Stimulated activated CD8-positive, alpha-beta memory T cell treated with anti-CD3 and anti-CD28 coated beads, Interleukin-4, amount 100 ng/mL, for 4 hours (primary cell): ENCODE measurements at places on chromosomes 5 and 9.

GRCh38 chr9:70060883-70061507 lies 17.3 kb downstream of the MAMDC2 start:
- no peak for DNase-seq

- no peak for DNase-seq
Measured at GRCh38 chr5:146827901-146828300, 50.7 kb downstream of the PPP2R2B start.

- no peak for DNase-seq
Measured at GRCh38 chr5:81212211-81212751, 20.8 kb upstream of the CKMT2 start.

DNA sequence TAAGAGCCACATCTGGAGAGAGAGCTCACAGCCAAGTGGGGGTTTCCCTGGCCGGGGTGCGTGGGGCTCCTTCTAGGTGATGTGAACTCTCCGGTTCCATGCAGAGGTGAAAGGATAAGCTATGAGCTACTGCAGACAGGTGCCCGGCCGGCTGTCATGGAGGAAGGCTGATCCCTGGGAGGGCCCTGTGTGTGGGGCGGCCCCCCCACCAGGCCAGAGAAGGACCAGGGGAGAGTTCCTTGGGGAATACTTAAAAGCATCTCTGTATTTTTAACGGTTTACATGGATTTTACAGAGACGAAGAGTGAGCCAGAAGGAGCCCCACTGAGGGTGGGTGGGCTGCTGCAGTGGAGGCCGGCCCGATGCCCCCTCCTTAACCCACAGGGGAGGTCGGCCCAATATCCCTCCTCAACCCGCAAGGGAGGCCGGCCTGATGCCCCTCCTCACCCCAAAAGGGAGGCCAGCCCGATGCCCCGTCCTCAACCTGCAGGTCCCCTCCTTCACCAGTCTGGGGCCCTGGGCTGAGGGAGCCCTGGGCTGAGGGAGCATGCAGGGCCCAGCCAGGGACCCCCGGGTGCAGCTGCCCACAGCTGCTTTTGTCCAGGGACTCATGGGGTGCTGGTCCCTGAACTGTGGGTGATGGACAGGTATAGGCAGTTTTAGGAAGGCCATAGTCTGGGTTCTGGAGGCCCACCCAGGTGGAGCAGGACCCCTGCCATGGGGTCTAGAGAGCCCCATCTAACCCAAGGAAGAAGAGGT lies 31.9 kb downstream of the MRPL36 start:
- DNase-seq: no peak

GRCh38 chr5:142881076-142881783 lies 111.1 kb downstream of the ARHGAP26 start:
- DNase-seq: no peak

DNA sequence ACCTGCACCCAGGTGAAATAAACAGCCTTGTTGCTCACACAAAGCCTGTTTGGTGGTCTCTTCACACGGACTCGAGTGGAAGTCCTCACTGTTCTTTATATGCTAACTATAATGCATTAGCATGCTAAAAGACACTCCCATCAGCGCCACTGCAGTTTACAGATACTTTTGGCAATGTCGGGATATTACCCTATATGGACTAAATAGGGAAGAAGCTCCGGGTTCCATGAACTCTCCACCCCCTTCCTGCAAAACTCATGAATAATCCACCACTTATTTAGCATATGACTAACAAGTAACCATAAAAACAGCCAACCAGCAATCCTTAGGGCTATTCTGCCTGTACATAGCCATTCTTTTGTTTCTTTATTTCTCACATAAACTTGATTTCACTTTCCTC lies 426.2 kb upstream of the PTPRD start:
- DNase-seq: no peak

- DNase-seq: no peak
Measured at GRCh38 chr5:157400741-157401495, 59.1 kb upstream of the NIPAL4 start.

DNA sequence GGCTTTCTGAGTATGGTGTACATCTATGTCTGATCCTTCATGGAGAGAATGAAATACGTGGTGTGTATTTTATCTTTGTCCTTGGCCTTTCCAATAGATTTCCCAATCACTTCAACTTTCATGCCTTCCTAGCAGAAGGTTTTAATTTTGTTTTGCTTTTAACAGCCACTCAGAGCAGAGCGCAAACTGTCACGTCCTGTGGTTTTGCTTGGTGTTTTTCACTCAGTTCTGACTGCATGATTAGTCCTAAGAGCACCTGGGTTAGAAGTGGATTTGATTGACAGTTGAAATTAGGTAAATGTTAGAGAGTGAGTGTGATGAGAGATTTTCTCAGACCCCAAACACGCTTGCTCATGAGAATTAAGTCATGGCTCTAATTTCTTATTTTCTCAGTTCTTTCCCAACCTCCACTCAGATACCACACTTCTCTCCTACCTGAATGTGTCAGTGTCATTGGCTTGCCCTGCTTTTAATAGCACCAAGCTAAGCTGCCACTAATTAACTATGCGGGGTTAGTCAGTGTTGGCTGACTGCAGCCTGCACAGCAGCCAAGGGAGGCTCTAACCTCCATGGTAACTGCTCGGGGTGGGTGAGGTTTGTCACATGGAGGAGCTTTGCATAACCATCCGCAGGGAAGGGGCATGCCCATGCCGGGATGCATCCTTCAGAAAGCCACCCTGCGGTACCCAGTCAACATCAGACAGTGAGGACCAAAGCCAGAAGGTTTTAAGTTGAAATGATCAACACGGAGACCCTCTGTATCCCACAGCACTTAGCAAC lies 173.4 kb downstream of the NR3C1 start:
- DNase-seq: no peak

GRCh38 chr9:17824191-17824590 lies 245.3 kb downstream of the SH3GL2 start:
- no peak for DNase-seq

DNA sequence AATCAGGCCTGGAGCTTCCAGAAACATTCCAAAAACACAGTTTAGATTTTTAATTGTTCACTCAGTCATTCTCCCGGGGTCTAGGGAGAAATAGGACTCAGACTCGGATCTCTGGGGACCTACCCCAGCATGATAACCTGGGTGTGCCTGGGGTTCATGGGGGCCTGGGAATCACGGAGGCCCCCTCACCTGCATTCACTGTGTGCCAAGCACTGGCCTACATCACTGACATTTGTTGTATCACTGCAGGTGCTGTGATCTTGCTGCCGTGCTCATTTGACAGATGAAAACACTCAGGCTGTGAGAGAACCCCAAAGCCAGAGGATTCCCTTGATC lies 22.8 kb upstream of the ZBTB43 start:
- no peak for DNase-seq

DNA sequence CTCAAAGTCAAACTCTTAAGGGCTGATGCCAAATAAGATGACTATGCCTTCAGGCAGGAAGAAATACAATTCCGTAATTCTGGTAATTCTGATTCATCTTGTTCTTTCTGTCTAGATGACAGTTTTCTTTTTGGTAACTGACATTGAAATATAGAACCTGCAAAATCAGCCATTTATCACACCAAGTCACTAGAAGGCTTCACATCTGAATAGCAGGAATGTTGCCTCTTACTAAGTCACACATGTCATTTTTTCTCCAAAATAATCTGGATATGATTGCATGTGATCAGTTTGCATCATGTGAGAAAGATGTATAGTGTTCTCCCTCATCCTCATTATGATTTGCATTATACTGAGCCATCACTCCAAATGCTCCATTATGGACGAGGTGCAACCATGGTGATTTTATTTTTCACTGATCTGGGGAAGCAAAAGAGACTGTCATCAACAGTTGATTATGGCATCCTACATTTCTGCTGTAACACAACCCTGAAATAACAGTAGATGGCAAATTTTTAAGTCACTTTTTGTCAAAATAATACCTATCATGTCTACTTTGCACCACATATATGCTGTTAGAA lies 69.0 kb downstream of the HCN1 start:
- DNase-seq: no peak

- no peak for DNase-seq
Measured at GRCh38 chr5:64526734-64527439, 21.1 kb downstream of the RGS7BP start.

DNA sequence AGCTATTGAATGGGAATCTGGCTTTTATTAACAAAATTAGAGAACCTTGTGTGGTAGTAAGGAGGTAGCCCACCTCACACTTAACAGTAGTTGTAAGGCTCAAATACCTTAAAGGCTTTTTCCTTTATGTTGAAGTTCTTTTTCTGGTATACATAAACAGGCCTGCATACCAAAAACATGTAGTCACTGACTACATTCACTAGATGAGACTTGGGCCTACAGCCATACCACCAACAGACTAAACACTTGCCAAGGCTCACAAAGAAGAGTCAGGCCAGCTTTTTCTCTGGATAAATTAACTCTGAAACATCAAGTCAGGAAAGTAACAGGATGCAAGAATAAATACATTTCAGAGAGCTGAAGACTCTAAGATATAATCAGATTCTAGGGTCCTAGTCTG lies 78.6 kb upstream of the MPDZ start:
- no peak for DNase-seq

GRCh38 chr5:174744896-174745295 lies 20.5 kb downstream of the MSX2 start:
- no peak for DNase-seq

GRCh38 chr5:92380069-92380770 lies 997.1 kb upstream of the ARRDC3 start:
- no peak for DNase-seq

GRCh38 chr9:5843794-5844471 lies 11.0 kb upstream of the ERMP1 start:
- DNase-seq: no peak

DNA sequence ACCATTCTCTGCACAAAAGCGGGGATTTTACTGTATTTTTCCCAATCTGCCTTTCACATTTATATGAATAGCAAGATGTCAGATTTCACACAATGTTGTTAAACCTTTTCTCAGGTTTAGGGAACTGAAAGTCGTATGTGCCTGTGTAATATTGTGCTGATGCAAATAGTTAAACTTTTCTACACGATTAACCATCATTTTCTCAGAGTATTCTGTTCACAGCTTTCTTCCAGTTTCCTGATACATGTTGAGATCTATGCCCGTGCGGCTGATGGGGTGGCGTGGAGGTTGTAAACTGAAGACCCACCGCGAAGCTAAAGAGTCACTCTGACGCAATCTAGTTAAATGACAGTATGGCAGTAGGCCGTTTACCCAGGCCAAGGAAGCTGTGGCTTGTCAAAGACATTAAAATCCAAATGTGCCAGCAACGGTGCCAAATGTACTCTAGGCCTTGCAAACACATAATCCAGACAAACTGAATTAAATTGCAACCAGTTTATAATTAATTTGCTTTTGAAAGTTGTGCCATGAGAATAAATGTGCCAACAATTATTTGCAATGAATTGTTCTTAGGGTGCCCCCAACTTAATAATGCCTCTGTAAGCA lies 145.7 kb downstream of the EBF1 start:
- no peak for DNase-seq

DNA sequence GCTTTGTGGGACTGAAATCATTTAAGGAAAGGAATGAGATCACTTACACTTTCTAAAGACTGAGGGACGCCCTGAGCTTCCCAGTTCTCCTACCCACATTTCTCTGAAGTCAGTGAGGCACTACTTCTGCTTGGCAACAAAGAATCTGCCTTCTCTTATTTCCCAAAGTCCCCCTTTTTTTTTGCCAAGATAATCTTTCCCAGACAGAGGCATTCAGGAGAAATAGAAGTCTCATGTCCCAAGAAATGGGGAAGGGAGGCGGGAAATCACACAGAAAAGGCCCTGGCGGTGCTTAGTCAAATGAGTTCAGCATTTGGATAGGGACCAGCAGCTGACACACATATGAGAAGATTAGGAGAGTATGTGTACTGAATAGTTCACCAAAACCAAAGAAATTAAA lies 159.7 kb downstream of the MUSK start:
- no peak for DNase-seq

- peak; percentile 50 for DNase-seq
Measured at GRCh38 chr9:91193658-91194391, 167.9 kb downstream of the AUH start.

GRCh38 chr9:14692470-14693250 lies 572 bp downstream of the ZDHHC21 start:
- DNase-seq: no peak

DNA sequence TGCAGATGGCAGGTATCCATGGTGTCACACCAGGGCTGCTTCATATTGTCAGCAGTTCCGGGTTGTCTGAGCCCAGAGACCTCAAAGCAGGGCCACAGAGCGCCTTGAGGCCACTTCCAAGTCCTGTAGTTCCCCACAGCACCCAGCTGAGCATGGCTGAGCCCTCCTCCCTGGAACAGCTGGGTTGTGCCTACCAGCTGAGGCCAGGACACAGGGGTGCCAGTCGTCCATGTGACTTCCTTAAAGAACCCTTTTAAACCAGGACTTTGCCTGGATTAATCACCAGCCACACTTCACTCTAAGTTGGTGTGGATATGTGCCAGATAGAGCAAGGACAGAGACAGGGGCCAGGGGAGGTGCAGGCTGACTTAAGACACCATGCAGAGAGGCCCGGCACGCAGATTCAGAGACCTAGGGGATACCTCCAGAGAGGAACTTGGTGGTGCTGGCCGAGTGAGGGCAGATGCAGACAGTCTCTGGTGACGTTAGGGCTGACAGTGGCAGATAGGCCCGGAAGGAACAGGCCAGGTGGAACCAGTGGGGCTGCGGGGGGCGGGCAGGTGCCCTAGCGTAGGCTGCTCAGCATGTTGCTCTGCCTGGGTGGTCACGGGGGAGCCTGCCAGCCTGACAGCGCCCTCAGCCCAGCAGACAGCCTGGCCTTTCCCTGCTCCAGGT lies 142.7 kb downstream of the CACNA1B start:
- no peak for DNase-seq

DNA sequence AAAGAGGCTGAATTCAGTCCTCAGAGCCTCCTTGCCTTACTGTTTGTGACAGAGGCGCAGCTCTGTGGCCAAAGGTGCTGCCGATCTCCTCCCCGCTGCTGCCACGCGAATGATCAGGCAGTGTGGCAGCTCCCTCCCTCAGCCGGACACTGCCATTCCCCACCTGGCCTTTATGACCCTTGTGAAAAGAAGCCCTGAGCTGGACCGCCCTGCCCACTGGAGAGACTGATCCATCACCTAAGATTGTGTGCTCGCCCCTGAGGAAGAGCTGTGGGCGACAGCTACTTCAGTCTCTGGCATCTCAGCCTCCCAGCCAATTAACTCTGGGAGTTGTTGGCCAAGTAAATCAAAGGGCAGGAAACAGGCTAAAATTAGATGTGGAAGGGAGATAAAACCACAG lies 90.9 kb downstream of the CARTPT start:
- no peak for DNase-seq

- no peak for DNase-seq
Measured at GRCh38 chr5:141041427-141041785, 9.8 kb upstream of the PCDHB1 start.
